ENCODE measurements at places on chromosomes 12 and 14. TPM values are rescaled to one million over a fixed set of nuclear protein-coding genes. Genes with fewer than 3 reads are reported as not detected.

The ALG10 gene
- total RNA-seq, result 20.3 TPM

The POTEM gene
- total RNA-seq, result not detected

The MYO1H gene
- total RNA-seq, result not detected

The KLHDC1 gene
- 2.9 TPM for total RNA-seq

The DCP1B gene
- total RNA-seq, result 15.4 TPM

The C14orf180 gene
- total RNA-seq, result not detected

The SLCO1B1 gene
- total RNA-seq, result not detected

The ACOT6 gene
- total RNA-seq, result not detected

The OR10AD1 gene
- not detected for total RNA-seq

The TPPP2 gene
- total RNA-seq, result not detected

The FGD6 gene
- 10.4 TPM for total RNA-seq

The KRT85 gene
- total RNA-seq, result not detected

The RERGL gene
- total RNA-seq, result not detected

The KRT83 gene
- not detected for total RNA-seq

The MYH7 gene
- not detected for total RNA-seq

The TBC1D30 gene
- not detected for total RNA-seq

The ZNF26 gene
- 22.8 TPM for total RNA-seq

The C12orf54 gene
- total RNA-seq, result not detected

The MYBPC1 gene
- not detected for total RNA-seq

The KRT72 gene
- not detected for total RNA-seq

The FOXN4 gene
- not detected for total RNA-seq
